ENCODE measurements at places on chromosomes 2 and 18. TPM values are rescaled to one million over a fixed set of nuclear protein-coding genes. Genes with fewer than 3 reads are reported as not detected.

The CELF4 gene
- total RNA-seq, result not detected

The CD28 gene
- under 0.01 TPM for total RNA-seq

The GKN2 gene
- total RNA-seq, result not detected

The SAP130 gene
- 1.8 TPM for total RNA-seq

The HMSD gene
- total RNA-seq, result under 0.01 TPM

The EIPR1 gene
- 28.4 TPM for total RNA-seq

The CCDC141 gene
- total RNA-seq, result under 0.01 TPM

The SERPINB5 gene
- 0.14 TPM for total RNA-seq

The ZAP70 gene
- not detected for total RNA-seq

The ZCCHC2 gene
- 3.0 TPM for total RNA-seq

The STARD6 gene
- total RNA-seq, result not detected

The CMPK2 gene
- 0.43 TPM for total RNA-seq
